ENCODE measurements at places on chromosomes 11 and 22. TPM values are rescaled to one million over a fixed set of nuclear protein-coding genes. Genes with fewer than 3 reads are reported as not detected.

DNA sequence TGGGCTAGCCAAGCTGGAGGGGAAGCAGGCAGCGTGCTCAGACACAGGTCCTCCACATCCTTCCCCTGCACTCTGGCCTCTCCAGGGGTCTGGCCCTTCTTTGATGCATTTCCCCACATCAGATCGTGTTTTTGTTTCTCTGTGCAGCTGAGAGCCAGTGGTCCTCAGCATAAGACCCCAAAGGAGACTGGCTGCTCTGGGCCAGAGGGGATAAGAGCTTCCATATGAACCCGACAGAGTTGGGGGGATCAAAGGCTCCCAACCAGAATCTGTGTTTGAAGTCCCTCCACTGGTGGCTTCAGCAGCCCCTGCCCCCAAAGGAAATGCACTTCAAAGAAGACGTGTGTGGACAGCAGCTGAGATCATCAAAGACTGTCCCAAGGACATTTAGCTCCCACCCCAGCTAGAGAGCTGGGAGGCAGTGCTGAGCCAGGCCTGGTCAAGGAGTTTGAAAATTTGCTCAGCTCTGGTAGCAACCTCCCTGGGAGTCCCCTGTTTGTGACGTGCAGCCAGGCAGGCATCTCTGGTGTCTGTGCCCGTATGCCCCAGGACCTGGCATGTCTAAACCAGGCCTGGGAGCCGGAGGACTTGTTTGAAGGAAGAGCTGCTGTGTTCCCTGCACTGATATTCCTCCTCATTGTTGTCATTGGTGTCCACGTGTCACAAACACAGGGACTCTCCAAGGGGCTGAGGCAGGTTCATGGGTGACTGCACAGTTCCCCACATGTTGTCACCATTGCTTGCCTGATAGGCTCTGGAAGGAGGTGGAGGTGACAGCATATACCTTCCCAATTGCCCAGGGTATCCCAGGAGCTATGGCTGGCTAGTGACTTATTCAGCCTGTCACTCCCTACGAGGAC lies 99.0 kb downstream of the AMOTL1 start:
- DNase-seq: no peak
- H3K27ac ChIP-seq: no peak overlapping the region
- no peaks in the 10 kb centered on the region for H3K27me3 ChIP-seq
- H3K4me3 ChIP-seq: no peak overlapping the region
- H3K36me3 ChIP-seq: no peaks in the 10 kb centered on the region

GRCh38 chr22:45884201-45885062 lies 92.5 kb downstream of the WNT7B start:
- H3K4me1 ChIP-seq: no peaks in the 10 kb centered on the region
- DNase-seq: no peak
- no peak overlapping the region for H3K27ac ChIP-seq
- peaks cover 16% of the 10 kb centered on the region for H3K27me3 ChIP-seq

DNA sequence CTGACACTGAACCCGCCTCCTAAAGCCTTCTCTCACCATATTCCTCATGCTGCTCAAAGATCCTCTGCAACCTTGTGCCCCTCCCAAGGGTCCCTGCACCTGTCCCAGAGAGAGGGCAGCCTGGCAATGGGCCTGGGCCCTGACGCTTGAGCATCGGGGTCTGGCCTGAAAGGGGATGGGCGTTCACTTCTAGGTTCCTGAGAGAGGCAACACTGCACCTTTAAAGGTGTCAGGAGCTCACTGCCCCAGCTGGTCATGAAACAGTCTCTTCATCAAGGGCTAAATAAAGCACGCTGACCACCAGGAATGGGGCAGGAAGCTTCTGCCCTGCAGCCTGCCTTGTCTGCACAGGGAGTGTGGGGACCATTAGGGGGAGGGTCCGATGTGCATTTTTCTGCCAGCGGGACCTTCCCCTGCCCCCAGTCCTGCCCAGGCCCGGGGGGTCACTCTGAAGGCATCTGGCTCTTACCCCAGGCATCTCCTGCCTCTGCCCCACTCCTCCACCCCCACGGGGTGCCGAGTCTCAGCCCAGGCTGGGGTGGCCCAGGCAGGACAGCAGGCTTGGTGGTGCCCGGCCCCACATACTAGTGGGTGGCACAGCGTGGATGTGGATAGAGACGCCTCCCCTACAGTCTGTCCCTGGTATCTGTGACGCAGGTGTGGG lies 3.5 kb downstream of the C11orf21 start:
- H3K4me1 ChIP-seq: peaks cover 44% of the 10 kb centered on the region
- no peak overlapping the region for H3K4me3 ChIP-seq
- peak overlapping the region; percentile 68 for H3K27ac ChIP-seq
- H3K27me3 ChIP-seq: no peaks in the 10 kb centered on the region

- H3K4me1 ChIP-seq: peaks cover 23% of the 10 kb centered on the region
- no peaks in the 10 kb centered on the region for H3K27me3 ChIP-seq
- peak overlapping the region; percentile 84 for H3K4me3 ChIP-seq
These were observed 2.2 kb downstream of the SLC25A22 start for GRCh38 chr11:795634-796564.

DNA sequence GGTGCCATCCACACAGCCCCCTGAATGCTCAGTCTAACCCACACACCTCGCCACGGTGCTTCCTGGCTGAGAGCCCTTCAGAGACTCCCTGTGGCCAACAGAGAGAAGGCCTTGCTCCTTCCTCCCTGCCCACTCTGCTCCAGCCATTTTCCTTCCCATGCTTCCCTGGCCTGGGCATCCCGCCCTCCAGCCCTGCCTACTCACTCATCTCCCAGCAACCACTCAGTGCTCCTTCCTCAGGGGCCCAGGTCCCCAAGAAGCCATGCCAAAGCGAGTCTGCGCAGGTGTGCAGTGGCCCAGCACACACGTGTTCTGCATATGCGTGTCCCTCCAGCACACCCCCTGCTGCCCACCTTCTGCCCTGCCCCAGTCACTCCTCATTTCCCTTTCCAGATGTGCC lies 56.4 kb downstream of the NECTIN1 start:
- no peak for DNase-seq
- peaks cover 9% of the 10 kb centered on the region for H3K4me1 ChIP-seq
- no peaks in the 10 kb centered on the region for H3K36me3 ChIP-seq
- peaks cover 3% of the 10 kb centered on the region for H3K27me3 ChIP-seq
- no peak overlapping the region for H3K4me3 ChIP-seq

- H3K4me3 ChIP-seq: peak overlapping the region; percentile 77
- peak overlapping the region; percentile 95 for H3K27ac ChIP-seq
- peak; percentile 21 for DNase-seq
- peaks cover 3% of the 10 kb centered on the region for H3K36me3 ChIP-seq
- peaks cover 2% of the 10 kb centered on the region for H3K27me3 ChIP-seq
- H3K4me1 ChIP-seq: peaks cover 57% of the 10 kb centered on the region
These were observed 628 bp upstream of the GGA1 start for GRCh38 chr22:37607935-37608476.

DNA sequence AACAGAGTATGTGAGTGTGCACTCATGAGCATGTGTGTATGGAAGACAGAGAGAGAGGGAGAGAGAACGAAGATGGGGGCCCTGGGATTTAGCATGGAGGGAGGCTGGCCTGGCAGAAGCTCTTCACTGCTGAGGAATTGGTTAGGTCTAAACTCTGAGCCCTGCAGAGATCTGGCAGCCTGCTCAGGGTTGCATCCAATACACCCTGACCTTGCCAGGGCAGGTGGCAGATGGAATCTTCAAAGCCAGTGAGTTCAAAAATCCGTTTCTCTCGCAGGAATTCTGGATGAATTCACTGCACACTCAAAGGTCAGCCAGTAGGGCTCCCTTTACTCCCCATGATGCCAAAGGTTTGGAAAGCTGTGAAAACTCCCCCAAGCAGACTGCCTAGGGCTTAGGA lies 61.4 kb upstream of the OLFML1 start:
- no peaks in the 10 kb centered on the region for H3K27me3 ChIP-seq
- H3K27ac ChIP-seq: no peak overlapping the region
- H3K36me3 ChIP-seq: no peaks in the 10 kb centered on the region
- DNase-seq: no peak
- H3K4me1 ChIP-seq: peaks cover 13% of the 10 kb centered on the region

BEST1 gene
- not detected for total RNA-seq

LRP4 gene
- total RNA-seq: 0.02 TPM

IGLL5 gene
- not detected for total RNA-seq

PIWIL4 gene
- total RNA-seq: 0.55 TPM

TMEM45B gene
- 0.84 TPM for total RNA-seq

VPREB1 gene
- total RNA-seq: not detected

KCNJ5 gene
- not detected for total RNA-seq
